Stimulated activated CD8-positive, alpha-beta memory T cell treated with anti-CD3 and anti-CD28 coated beads, Interleukin-4, amount 100 ng/mL, for 1 hour (primary cell): ENCODE measurements at places on chromosomes 3 and 15.

DNA sequence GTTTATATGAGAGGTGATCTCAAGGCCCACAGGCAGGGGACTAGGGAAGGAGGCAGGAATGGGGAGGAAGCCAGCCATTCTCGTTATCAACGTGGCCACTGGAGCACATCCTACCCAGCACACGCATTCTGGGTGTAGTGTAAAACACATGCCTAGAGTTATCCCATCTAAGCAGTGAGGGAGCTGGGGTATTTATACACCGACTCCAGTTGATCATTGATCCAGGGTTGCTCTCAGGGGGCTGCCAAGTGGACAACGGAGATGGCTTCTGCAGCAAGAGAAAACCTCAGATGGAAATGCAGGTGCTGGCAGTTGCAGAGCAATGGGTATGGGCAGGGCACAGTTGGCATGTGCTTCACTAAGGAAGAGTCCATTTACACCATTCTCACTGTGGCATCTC is 30.4 kb upstream of the SYNM start:
- DNase-seq = no peak

DNA sequence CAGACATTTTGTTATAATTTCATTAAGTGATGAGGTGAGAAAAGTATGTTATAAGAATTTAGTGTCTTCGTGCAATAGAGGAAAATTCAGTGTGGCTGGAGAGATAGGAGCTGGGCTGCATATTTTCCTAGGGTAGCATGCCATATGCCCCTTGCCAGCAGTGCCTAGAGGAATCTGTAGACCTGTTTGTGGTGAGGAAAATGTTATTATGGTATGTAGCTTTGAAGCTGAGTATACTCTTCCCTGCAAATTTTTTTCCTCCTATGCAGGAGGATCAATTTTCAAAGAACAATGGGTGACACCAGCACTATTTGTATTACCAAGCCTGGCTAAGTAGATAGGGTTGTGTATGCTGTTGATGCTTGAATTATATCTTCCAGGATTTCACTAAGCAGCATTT is 200.6 kb downstream of the EDEM1 start:
- DNase-seq = no peak

DNA sequence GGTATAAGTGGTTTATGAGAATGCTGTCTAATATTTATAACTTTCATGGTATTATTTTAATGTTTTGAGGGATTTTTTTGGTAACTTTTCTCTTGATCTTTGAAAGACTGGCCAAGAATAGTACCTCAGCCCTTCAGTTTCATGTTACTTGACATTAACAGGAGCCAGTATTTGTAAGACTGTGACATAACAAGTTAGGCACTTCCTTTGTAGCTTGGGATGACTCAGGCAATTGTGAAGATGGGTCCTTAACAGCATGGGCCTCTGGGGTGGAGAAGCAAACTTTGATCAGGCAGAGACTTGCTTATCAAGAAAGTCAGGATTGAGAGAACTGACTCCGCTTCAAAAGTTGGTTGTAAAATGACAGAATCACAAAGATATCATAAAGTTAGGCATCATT is 9.5 kb downstream of the LRRC49 start:
- no peak for DNase-seq

- no peak for DNase-seq
Observed at GRCh38 chr3:171113716-171114115, 87.2 kb upstream of the SLC2A2 start.

GRCh38 chr3:61829722-61830350 is 268.5 kb downstream of the PTPRG start:
- no peak for DNase-seq

DNA sequence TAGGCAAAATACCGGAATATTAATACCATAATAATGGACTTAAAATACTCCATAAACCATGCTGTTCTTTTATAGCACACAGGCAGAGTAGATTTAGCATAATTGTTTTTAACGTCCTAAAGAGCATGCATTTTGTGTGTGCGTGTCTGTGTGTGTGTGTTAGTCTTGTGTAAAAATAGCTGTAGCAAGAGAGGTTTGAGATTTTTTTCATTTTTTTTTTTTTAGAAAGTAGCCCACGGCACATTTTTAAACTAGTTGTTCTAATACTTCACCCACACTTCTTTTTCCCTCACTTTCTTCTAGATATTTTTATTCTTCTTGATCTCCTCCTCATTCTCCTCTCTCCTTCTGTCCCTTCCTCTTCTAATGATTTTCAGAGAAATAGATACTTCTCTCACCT is 7.5 kb upstream of the ST3GAL6 start:
- DNase-seq = no peak

GRCh38 chr15:84973492-84974460 is 7.9 kb upstream of the PDE8A start:
- no peak for DNase-seq

GRCh38 chr15:89472785-89473256 is 23.6 kb downstream of the RHCG start:
- DNase-seq = no peak

DNA sequence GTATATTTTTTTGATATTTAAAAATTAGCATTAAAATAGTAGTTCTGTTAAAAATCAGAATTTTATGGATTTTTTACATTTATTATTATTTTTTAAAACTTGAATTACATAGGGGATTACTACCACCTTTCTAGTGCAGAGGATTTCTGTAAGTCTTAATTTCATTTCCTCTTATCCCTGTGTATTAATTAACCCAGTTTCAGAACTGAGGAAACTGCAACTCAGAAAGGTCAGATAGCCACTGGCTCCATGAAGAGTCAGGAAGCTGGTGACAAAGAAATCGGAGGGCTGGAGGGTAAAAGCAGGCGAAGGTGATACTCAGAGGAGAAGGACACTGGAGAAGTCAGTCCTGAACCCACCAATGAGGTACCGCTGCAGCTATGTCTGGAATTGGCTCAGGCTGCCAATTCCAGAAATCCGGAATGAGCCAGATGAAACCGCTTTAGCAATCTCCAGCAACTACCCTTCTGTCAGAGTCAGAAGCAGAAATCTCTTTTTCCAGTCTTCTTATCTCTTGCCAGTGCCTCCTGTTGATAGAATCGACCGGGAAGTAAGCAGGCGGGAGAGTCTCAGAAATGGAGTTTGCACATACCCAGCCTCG is 308.5 kb downstream of the SV2B start:
- no peak for DNase-seq

- no peak for DNase-seq
Observed at GRCh38 chr3:61358364-61358763, 107.1 kb upstream of the FHIT start.

DNA sequence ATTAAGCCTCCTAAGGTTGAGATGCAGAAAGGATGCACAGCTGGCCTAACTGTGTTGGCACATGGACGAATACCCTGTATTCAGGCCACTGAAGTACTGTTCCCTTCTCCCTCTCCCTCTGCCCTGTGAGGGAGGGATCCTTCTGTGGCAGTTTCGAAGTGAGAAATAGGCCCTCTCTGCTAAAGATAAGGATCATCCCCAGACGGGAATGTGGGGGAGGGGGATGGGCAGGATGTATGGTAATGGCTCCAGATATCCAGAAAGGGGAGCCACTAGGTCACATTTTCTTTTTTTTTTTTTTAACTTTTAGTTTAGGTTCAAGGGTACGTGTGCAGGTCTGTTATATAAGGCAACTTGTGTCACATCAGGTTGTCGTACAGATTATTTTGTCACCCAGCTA is 463.1 kb downstream of the TBL1XR1 start:
- no peak for DNase-seq

- no peak for DNase-seq
Observed at GRCh38 chr3:90145094-90145860, 1037.9 kb downstream of the EPHA3 start.

GRCh38 chr3:49718858-49719213 is 648 bp downstream of the AMIGO3 start:
- no peak for DNase-seq

DNA sequence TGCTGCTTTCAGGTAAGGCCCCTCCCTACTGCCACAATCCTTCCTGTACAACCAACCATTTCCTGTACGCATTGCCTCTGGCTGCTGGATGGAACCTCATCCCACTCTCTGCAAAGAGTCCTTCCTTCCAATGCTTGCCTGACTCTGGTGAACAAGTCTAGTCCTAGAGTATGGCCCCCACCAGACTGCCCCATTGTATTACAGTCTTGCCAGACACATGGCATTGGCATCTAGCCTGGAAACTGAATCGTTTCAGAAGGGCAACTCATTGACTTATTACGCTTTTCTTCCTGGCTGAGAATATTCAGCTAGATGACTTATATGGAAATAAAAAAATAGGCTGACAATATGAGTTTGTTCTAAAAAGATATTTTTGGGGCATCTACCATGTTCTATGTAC is 170.3 kb downstream of the SUCLG2 start:
- DNase-seq = no peak

DNA sequence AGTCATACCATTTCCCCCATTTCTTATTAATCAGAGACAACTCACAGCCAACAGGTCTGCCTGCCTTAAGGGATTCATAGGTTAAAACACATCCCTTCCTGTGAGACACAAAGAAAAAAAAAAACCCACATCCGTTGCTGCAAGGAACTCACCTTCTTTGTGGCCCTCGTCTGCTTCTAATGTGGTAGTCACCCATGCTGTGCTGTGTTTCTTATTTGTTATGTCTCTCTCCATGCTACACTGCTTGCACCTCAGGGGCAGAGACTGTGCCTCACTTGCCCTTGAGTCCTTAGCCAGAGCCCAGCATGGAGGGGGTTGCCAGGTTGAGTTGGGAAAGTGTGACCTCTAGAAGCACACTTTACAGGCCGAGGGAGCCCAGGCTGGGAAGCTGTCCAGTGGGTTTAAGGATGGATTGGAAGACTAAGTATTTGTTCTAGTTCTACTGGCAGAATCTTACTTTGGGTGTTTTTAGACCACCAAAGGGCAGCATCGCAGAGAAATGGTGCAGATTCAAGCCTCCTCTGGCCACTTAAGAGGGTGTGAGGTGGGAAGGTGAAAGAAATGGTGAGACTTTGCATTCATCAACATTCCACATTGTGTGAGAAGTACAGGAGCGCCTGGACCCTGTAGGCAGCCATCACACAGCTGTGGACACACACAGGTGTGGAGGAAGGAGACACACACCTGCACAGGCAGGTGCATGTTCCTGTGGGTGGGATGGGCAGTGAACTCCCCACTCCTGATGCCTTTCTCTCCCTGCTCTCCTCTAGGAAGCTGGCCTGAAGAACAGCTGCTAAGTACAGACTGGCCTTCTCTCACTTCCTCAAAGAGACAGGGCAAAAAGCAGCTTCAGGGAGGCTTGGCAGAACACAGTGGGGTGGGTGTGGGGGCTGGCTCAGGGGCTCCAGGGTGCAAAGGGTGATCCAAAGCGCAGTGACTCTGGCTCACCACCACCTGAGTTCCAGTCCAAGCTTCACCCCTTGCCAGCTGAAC is 48.8 kb downstream of the GLB1 start:
- no peak for DNase-seq

- DNase-seq = no peak
Observed at GRCh38 chr3:38235466-38235865, 30.1 kb upstream of the SLC22A13 start.

DNA sequence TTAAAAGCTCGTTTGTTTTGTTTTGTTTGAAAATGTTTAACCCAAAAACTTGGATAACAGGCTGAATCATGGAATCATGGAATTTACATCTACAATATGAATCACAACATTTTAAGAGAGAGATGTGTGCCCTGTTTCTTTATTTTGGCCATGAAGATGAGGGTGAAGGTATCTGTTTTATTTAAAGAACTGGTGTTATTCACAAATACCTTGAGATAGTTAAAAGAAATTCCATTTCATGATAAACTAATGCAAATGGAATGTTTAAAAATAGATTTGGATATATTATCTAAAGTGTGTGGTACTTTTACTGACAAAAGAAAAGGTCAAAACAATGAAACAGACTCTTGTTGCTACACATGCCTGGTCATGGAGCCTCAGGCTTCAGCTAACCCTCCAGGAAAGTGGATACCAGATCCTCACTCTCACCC is 486.0 kb upstream of the CFAP20DC start:
- DNase-seq = no peak
